ENCODE measurements at places on chromosomes 7 and 10.

- no peak for DNase-seq
These were observed 325.5 kb downstream of the GRID1 start for GRCh38 chr10:86041116-86041515.

- no peak for DNase-seq
These were observed 167.2 kb downstream of the RAMP3 start for GRCh38 chr7:45324683-45325237.

DNA sequence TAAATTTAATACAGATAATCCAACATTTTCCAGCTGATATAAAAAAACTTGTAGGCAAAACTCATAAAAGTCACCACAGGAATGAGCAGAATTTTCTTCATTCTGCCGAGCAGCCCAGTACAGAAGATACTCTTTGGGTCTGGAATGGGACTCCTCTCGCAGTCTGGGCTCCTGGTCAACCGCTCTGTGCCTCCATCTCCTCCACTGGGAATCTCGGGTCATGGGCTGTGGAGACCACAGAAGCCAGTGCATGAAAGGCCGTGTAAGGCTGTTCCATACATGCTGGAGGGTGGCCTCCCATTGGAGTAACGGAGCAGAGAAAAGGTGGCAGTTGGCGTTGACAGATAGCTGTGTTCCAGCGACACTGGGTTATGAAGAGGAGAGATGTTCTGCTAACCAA, 616.4 kb upstream of the MGMT start:
- DNase-seq: no peak

DNA sequence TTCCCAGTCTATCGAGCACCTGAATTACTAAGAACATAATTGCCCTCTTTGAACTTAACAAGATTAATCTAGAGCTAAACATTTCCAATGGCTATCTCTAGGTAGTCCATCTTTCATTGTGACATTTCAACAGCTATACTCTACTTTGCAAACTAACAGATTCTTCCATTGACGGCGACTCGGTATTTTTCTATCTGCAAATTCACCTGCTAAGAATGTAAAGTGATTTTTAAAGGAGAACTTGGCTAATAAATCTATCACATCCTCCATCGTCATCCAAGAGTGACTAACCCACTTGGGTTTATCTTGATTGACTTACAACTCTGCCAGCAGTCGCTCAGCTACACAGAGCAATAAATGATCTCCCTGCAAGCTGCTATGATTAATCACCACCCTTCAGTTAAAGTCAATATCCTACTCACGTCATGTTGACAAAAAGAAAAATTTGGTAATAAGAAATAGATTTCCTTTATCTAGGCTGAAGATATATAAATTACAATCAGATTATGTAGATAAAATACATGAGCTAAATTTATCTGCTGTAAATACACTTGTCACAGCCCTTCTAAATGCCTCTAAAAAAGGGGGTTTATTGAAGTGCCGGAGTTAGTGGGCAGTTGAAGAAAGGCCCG, 99.5 kb downstream of the SFMBT2 start:
- DNase-seq: no peak

GRCh38 chr7:97088364-97088763, 29.1 kb upstream of the SDHAF3 start:
- DNase-seq: no peak

- no peak for DNase-seq
These were observed 19.5 kb upstream of the CARD11 start for GRCh38 chr7:3063016-3063753.

- no peak for DNase-seq
These were observed 144.8 kb upstream of the FERD3L start for GRCh38 chr7:19290066-19290465.

DNA sequence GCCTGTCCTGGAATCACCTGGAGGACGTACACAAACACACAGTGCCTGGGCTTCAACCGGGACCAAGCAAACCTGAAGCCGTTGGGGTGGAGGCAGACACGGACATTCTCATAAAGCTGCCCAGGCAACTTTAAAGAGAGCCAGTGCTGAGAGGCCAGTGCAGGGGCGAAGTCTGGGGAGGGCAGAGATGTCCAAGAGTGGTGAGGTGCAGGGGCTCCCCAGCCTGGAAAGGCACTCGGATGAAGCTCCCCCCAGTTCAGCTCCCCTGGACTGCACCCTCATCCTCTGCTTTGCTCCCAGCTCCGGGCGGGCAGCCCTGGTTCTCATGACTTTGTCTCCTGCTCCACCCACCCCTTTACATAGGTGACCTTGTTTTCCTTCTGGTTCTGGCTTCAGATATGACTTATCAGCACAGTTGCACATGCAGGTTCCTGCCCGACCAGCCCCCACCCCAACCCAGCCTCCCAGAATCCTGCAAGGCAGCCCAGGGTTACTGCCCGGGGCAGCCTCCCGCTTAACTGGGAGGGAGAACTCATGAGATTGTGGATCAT, 60.8 kb upstream of the EEPD1 start:
- no peak for DNase-seq

DNA sequence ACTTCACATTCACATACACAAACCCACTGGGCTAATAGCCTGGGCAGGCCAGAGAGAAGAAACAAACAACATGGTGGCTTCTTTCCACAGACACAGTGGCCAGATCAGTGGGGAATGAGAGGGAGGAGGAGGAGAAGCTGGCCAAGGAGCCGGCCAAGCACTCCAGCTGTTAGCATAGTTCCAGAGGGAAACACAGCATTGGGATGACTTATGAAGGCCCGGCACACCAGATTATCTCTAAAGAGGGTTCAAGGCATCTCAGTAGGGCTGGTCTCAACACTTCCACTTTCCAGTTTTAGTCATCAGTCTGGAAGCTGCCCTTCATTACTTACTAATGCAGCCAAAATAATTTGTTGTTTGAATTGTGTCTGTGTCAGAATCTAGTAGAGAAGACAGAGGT, 42.1 kb upstream of the GPR26 start:
- no peak for DNase-seq

DNA sequence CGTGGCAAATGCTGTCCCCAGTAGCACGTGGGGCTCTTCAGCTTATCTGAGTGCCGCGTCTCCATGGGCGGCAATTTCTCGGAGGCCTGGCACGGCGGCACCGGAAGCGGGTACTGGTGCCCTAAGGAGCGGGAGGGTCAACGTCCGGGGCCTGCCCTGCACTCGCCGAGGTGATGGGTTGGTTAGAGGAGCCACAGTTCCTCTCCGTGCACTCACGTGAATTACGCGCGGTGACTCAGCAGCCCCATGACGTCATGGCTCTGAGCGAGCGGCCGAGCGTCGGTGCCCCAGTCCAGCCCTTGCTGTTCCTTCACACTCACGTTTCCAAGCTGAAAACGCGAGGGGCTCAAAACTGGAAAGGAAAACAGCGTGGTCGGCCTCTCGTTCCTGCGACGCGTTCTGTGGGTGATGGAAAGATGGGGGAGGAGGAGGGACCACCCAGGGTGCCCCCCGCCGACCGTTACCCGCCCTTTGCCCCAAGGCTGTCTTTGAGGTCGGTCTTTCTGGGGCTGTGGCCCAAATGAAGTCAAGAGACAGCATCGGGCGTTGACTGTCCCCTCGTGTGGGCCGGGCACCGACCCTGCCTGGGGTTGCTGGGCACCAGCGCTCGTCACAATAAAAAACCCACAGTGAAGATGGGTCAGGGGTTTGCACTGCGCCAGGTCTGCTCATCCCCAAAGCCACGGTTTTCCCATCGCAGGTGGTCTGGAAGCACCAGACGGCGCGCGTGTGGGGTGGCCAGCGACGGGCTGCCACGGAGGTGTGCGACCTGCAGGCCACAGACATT, 70.4 kb upstream of the CFAP46 start:
- DNase-seq: no peak

DNA sequence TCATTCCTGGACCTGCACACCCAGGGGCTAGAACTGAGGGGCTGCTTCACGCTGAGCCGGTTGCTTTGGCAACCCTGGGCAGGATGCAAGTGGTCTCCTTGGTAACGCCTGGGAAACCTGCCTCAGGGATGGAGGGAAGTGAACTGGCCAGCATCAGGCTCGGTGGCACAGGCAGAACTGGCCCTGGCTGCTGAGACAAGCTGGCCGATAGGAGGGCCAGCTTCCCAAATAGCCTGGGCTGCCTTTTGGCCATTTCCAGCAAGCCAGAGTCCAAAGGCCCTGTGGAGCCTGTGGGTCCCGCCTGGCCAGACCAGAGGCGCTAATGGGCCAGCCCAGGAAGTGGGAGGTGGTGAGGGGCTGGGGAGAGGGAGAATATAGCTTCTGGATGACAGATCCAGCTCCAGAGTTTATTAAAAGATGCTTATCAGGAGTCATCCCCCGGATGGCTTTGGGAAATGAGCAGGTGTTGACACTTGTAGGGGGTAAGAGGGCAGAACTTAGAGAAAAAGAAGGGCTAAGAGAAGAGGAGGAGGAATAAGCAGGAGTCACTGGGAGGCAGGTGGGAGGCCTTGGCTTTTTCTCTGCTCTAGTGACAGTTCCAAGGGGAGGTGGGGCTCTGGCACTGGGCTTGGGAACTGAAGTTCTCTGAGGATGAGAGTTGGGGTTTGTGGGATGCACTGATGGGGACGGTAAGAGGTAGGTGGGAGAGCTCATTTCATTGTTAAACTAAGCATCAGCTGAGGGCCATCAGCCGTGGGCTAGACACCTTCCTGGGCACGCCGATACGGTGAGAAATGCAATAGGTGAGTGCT, 9.6 kb downstream of the NEURL1 start:
- no peak for DNase-seq

GRCh38 chr10:46026106-46026505, 4.3 kb downstream of the NCOA4 start:
- DNase-seq: no peak

DNA sequence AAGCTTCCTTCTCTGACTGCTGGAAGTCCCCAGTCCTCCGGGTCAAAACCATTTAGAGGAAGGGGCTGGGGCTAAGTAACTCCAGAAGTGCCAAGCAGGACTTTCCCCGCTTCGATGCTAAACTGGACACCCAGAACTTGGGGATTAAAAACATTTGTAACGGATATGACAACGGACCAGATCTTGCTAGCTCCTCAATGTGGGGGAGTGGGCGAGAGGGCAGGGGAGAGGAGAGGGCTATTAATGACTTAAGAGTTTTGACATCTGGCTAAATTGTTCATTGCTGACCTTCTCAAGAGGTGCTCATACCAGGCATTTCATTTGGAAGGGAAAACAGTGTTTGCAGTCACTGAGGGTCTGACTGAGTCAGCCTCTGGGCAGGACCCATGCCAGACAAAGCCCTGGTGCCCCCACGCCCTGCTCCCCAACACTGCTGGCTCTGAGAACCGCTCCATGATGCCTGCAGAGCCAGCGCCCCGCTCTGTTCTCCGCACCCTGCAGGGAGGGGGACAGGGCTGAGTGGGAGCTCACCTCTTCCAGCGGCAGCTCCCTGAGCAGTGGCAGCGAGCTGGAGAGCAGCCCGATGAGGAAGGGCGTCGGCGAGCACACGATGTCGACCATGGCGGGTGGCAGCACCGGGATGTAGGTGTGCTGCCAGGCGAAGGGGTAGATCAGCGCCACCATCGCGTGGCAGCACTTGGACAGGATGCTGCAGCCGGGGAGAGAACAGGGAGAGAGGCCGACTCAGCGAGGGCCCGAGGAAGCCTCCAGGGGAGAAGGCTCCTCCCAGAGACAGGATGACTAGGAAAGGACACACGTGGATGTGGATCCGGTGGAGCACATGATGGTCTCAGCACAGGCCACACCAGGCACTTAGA, 47.7 kb upstream of the MKRN1 start:
- DNase-seq: no peak

DNA sequence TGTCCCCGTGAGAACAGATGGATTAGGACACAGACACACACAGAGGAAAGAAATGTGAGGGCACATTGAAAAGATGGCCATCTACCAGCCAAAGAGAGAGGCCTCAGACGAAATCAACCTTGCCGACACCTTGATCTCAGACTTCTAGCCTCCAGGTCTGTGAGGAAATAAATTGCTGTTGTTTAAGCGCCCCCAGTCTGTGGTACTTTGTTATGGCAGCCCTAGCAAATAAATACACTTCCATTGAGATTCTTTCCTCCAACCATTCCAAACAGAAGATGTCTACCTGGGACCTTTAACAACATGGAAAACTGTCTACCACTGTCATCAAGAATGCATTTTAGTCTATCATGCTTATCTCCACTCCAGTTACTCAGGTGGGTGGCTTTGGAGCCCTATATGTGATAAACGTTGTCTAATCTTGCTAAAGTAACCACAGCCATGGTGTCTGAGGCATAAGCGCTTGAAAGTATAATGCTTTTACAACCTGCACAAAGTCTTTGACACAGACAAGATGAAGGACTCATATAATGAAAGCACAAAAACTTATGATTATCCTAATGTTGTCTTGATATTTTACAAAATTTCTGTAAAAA, 244.3 kb downstream of the MTERF1 start:
- DNase-seq: peak; percentile 53
